ENCODE measurements at places on chromosomes 11 and 22.
A peak's percentile ranks its signal among the peaks of the same experiment; 100 is the strongest.

GRCh38 chr22:41699264-41700107, at the start of gene MEI1:
Gene MEI1 (plus strand): TSS chr22:41699503. CDS start chr22:41699539, 36 bp downstream.
- no peak for DNase-seq

- no peak for DNase-seq
Measured at GRCh38 chr11:128238521-128239265, 348.7 kb downstream of the ETS1 start.

DNA sequence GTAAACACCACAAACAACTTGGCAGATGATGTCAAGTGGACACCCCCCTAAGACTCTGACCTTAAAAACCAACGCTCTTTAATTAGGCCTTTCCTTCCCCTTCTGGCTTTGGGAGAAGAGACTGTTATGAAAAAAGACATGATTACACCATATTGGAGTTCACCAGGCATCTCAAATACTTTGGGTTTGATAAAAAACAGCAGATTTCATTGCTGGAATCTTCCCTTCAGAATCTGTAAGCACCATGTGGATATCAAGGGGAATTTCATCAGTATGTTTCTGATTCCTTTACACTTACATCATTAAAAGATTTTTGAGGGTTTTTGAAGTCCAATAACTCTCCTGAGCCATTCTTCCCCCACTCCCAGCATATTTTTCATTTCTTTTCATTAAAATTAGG, 85.6 kb downstream of the KIRREL3 start:
- no peak for DNase-seq

- DNase-seq = no peak
Measured at GRCh38 chr11:73358071-73358470, 18.1 kb upstream of the RELT start.

DNA sequence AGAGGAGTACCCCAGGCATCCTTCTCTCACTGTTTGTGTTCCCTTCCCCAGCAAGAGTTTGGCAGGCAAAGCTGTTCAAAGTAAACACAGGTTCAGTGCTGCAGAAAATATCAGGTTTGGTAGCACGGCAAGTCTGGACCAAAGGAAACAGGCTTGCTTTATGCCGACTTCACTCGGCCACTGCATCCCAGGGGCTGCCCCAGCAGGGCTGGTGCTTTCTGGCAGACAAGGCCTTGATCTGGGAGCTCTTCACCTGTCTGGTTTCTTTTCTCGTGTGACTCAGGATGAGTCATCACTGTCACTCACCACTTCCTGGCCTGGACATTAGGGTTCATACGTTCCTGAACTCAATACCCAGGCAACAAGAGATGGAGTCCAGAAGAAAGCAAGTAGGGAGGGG, 52.6 kb upstream of the NAV2 start:
- no peak for DNase-seq

GRCh38 chr22:33028234-33028633, 29.9 kb downstream of the SYN3 start:
- DNase-seq = no peak

DNA sequence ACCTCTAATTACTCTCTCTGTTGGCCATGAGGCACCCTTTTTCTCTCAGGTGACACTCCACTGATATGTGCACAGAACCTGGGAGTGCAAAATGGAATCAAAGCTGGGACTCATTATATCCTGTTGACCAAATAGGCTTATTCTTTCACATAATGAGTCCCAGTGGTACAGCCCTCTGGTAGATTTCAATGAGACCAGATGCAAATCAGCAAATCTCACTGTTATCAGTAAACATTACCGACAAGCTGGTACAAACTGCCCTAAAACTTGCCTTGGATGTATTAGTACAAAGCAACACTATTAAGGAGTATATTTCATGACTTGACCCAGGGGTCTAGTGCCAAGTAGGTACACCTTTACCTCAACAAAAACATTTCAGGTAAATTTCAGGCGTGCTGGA, 128.3 kb downstream of the DDX10 start:
- DNase-seq = no peak

DNA sequence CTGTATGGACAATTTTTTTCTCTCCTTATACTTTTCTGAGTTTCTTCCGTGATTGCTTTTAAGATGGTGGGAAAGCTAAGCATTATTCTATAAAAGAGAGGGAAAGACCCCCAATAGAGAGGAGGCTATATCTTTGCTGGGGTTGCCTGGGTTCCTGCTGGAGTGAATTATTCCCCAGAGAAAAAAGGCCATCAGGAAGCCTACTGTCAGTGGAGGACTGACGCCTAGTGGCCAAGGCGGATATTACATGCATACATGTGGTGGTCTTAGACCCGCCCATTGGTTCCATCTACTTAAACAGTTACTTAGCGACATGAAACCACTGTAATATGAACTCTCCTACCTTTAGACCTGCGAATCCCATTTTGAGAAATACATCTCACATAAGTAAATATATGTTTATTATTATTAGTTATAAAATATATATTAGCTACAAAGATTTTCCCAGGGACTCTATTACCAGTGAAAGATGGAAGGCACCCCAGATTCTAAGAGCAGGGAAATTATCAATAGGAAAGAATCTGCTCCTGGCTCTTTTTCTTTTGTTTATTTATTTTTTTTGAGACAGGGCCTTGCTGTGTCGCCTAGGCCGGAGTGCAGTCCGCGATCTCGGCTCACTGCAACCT, 15.7 kb upstream of the PGA3 start:
- peak; percentile 38 for DNase-seq

GRCh38 chr11:114889594-114890011, 211.3 kb downstream of the NXPE2 start:
- DNase-seq = no peak

GRCh38 chr11:71998649-71999310, at the start of gene IL18BP:
Gene IL18BP (plus strand): TSS chr11:71998909. CDS start chr11:71999985, 1,076 bp downstream.
- DNase-seq = no peak

GRCh38 chr11:82899186-82899820, 927 bp downstream of the PRCP start:
- DNase-seq = no peak

GRCh38 chr11:83641511-83641910, 355.3 kb upstream of the CCDC90B start:
- no peak for DNase-seq

DNA sequence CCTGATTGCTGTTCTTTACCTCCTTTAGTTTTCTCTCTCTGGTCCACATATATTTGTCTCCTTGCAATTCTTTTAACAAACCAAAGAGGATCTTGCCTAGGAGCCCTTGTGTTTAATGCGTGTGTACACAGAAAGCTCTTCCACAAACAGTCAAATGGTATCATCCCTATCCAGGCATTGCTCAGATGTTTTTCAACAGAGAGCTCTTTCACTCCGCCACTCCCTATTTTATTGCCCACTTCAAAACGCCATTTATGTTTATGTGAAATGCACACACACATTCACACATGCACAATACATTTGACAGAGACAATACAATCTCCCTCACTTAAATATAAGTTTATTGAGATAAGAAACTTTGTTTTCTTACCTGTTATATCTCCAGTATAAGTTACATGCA, 4.7 kb downstream of the OR5AP2 start:
- DNase-seq = no peak

- no peak for DNase-seq
Measured at GRCh38 chr11:126163074-126163700, 48.3 kb downstream of the RPUSD4 start.

GRCh38 chr11:112160091-112160848, 3.6 kb downstream of the IL18 start:
- no peak for DNase-seq

DNA sequence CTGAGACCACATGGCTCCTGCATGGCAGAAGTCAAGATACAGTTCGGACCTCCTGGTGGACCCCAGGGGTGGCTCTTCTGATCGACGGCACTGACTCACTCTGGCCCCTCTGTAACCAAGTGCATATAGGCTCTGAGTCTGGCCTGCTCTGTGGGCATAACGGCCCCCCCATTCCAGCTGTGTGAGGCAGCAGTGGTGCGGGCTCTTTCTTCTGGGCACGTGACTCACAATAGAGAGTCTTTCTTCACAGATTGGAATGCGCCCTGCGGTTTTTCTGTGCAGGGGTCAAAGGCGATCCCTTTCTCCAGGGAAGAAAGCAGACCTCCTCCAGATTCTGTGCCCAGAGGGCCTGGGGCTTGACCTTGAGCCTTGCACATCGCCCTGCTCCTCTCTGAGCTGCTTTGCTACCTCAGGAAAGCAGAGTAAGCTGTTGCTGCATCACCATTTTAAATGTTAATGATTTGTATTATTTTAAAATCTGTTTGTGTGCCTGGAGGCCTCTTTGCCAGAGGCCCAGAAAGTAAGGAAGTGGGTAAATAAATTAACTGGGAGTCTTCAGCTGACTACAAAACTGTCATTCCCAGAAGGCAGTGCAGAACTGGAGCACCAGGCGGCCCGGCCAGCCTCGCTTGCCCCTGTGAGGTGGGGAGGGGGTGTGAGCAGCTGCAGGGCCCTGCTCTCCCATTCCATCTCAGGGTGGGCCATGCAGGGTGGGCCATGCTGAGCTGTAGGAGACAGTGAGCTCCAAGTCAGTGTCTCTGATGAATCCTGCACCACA, 199.0 kb downstream of the GRIK4 start:
- no peak for DNase-seq

DNA sequence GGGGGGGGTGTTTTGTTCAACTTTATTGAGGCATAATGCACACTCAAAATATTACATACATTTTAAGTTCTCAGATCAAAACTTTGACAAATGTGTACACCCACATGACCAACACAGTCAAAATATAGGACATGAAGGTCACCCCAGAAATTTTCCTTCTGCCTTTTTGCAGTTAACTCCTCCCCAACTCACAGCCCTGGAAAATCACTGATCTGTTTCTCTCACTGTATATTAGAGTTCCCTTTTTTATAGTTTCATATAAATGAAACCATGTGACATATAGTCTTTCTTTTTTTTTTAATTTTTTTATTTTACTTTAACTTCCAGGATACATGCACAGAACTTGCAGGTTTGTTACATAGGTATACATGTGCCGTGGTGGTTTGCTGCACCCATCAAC, 4.6 kb downstream of the TMPRSS5 start:
- no peak for DNase-seq

- DNase-seq = no peak
Measured at GRCh38 chr22:30838111-30838510, 130.5 kb downstream of the MORC2 start.

GRCh38 chr11:79139900-79140299, 300.9 kb downstream of the TENM4 start:
- DNase-seq = no peak

Data from DMS 273 treated with DMSO at 0.1 percent for 48 hours (cell line).